Activated CD4-positive, alpha-beta memory T cell treated with anti-CD3 and anti-CD28 coated beads for 36 hours (primary cell): ENCODE measurements at places on chromosomes 1 and 21.

DNA sequence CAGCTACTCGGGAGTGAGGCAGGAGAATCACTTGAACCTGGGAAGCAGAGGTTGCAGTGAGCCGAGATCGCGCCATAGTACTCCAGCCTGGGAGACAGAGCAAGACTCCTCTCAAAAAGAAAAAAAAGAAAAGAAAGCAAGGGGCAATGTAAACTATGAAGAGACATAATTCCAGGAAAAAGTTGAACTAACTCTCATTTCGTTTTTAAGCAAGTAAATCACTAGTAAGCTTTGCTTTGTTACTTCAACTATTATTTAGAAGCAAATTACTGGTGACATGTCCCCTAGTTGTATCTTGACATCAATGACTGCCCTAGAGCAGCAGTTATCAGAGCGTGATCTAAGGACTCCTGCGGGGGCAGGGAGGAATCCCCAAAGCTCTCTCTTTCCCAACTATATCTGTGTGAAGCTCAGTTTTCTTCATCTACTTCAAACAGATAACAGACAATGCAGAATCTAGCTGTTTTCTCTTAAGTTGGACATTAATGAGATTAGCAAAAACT is 18.7 kb downstream of the CLSTN1 start:
- DNase-seq, result no peak

- DNase-seq, result no peak
Observed at GRCh38 chr21:42179316-42179715, 39.6 kb upstream of the ABCG1 start.

DNA sequence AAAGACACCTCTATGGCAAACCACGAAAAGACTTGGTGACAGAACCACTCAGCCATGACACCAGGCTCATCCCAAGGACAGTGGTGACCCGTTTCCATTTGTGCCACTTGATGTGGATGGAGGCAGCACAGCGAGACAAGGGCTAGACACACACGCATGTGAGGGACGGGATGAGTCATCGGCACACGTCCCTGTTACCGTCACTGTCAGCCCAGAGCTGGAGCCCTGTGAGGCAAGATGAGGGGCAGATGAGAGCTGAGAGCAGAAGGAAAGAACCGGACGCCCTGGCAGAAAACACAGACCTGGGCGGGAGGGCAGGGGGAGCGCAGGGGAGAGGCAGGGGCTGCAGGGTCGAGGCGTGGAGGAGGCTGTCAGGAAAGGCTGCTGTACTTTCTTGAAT is 57.8 kb downstream of the SIK1 start:
- DNase-seq, result no peak

- no peak for DNase-seq
Observed at GRCh38 chr1:22314706-22315105, 136.9 kb upstream of the ZBTB40 start.
